Stimulated activated CD8-positive, alpha-beta memory T cell treated with anti-CD3 and anti-CD28 coated beads, Interleukin-2, amount 100 ng/mL, for 1 hour (primary cell): ENCODE measurements at places on chromosomes 7 and 10.

- DNase-seq = no peak
Measured at GRCh38 chr7:124444696-124445480, 320.7 kb downstream of the GPR37 start.

- no peak for DNase-seq
Measured at GRCh38 chr7:92880212-92881090, 44.1 kb upstream of the CDK6 start.

DNA sequence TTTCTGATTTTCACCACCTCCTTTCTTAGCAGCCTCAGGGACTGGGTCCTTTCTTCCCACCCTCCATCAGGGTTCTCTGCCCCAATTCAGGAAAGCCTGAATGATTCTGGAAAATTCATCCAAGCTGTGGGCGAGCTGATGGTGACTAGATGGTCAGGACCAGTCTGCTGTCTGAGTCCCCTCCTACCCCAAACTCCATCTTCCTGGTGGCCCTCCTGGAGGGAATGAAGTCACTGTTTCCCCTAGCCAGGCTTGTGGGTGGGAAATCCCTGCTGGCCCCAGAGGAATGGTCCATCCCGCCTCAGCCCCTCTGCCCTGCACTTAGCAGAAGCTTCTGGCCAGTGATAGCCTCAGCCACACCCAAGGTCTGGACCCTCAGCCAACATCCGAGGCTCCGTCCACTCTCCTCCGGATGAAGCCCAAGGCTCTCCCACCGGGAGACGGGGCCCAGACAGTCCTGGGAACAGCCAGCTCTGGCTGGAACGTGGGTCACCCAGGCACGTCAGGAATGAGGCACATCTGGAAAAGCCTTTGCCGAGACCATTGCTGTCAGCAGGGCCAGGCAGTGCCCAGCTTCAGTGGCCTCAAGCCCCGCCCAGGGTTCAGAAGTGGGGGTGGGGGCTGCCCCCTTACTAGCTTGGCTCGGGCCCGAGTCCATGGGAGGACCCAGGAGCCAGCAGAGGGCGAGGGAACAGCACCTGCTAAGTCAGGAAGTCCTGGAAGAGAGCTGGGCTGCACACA is 4.0 kb upstream of the AQP1 start:
- no peak for DNase-seq

DNA sequence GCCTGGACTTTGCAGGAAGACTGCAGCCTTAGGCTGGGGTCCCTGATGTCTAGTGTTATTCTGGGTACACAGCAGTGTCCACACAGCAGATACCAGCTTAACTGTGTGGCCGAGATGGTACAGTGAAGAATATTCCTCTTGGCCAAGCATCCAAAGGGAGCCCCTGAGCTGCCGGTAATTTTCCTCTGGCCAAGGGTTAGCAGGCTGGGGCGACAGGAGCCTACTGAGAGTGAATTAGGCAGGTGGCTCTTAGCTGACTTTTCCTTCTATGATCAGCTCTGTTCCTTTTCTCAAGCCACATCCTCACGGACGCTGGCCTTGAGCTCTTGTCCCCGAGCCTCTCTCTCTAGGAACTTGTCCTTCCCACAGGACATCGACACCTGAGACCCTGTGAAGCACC is 29.8 kb downstream of the PRKAG2 start:
- DNase-seq = no peak

GRCh38 chr7:136868496-136869000 is at the start of gene CHRM2:
Gene CHRM2 (plus strand): TSS chr7:136868652. CDS start chr7:137014866, 146,214 bp downstream.
- no peak for DNase-seq

DNA sequence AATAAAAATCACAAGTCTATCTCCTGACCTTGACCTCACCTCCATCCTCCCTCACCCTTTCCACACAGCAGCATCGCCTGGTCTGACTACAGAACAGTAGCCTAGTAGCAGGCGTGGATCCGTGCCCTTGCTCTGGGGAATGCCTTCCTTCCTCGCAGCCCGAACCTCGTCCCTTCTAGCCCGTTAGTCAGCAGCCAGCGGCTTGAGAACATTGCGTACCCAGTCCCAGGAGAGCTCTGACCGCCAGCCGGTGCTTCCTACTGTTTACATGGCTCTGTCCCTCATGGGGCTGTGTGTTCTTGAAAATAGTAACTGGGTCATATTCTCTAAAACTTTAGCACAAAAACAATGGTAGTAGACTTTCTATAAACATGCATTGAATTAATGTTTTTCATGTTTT is 682.7 kb upstream of the IGFBP3 start:
- no peak for DNase-seq

GRCh38 chr10:116521424-116522290 is 24.1 kb upstream of the PNLIP start:
- DNase-seq = no peak

DNA sequence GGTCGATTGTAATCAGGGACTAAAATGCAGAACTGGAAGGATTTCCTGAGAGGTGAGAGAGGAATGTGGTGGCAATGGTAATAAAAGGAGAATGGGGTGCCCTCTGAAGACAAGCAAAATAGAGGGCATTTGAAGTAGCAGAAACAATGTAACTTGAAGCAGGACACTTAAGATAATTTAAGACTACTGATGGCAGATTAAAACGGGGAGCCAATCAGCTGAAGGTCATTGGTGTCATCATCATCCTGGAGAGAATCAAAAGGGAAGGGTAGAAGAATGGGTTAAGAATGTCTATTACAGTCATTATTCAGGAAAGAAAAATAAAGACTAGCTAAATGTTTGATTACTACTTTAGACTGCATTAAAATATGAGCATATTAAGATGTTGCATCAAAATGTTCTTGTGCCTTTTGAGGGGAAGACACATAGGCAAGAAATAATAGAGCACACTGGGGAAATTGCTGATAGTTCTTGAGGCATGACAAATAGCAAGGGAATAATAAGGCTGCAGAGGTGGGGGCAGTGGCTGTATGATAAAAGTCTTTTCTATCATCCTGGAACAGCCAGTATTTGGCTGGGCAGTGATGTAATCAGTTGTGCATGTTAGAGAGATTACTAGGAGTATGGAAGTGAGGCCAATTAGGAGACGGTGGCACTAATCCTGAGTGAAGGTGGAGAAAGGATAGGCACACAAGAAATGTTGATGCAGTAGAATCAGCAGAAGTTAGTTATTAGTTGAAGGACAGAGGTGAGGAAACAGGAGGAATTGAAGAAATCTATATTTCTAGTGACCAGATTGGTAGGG is 60.2 kb downstream of the CCDC71L start:
- DNase-seq = no peak
